ENCODE measurements at places on chromosomes 2 and 18. TPM values are rescaled to one million over a fixed set of nuclear protein-coding genes. Genes with fewer than 3 reads are reported as not detected.

Gene EIF5B
- polyA plus RNA-seq = 16.5 TPM

Gene RFTN2
- polyA plus RNA-seq = 0.90 TPM

Gene HDHD2
- polyA plus RNA-seq = 19.3 TPM

Gene MAP3K19
- polyA plus RNA-seq = not detected

Gene UGT1A10
- not detected for polyA plus RNA-seq

Gene SERPINE2
- 3.2 TPM for polyA plus RNA-seq

Gene SERPINB3
- polyA plus RNA-seq = not detected

Gene RUFY4
- not detected for polyA plus RNA-seq

Gene FBXO48
- polyA plus RNA-seq = 0.48 TPM

Gene CRYGD
- polyA plus RNA-seq = not detected

Gene ACVR1
- 19.4 TPM for polyA plus RNA-seq

Gene PFN4
- polyA plus RNA-seq = 0.79 TPM

Gene ARHGAP15
- 5.6 TPM for polyA plus RNA-seq

Gene TPRKB
- 56.2 TPM for polyA plus RNA-seq

Gene CPLX4
- 0.07 TPM for polyA plus RNA-seq

Measured in adipose tissue (tissue), 3 donors.